Upper lobe of right lung (tissue), 1 donor: ENCODE measurements at places on chromosomes 3 and 15. TPM values are rescaled to one million over a fixed set of nuclear protein-coding genes. Genes with fewer than 3 reads are reported as not detected.

Gene PLA2G4F
- 104 TPM for total RNA-seq

Gene PAQR9
- not detected for total RNA-seq

Gene SLC12A8
- total RNA-seq = 11.8 TPM

Gene TIMP4
- total RNA-seq = 6.9 TPM

Gene GNL3
- 50.6 TPM for total RNA-seq

Gene SOX14
- not detected for total RNA-seq

Gene SKOR1
- 0.52 TPM for total RNA-seq

Gene TRH
- total RNA-seq = not detected

Gene MINAR1
- 0.26 TPM for total RNA-seq

Gene PRKCI
- 43.2 TPM for total RNA-seq

Gene TMEM108
- total RNA-seq = 15.4 TPM

Gene RNF7
- 68.6 TPM for total RNA-seq

Gene ITGA11
- total RNA-seq = 7.1 TPM

Gene AMOTL2
- total RNA-seq = 119 TPM

Gene IGSF10
- total RNA-seq = 32.4 TPM

Gene ANKRD63
- total RNA-seq = not detected

Gene GHSR
- total RNA-seq = not detected

Gene POLR2H
- total RNA-seq = 63.2 TPM

Gene CTXN2
- total RNA-seq = not detected

Gene INSYN1
- 6.2 TPM for total RNA-seq

Gene ROBO2
- total RNA-seq = 27.1 TPM

Gene ANKUB1
- total RNA-seq = not detected

Gene ARHGEF26
- total RNA-seq = 58.8 TPM

Gene CLRN1
- not detected for total RNA-seq

Gene TTLL13
- total RNA-seq = not detected

Gene MAP6D1
- total RNA-seq = 1.2 TPM
